Stromal cell of bone marrow (primary cell): ENCODE measurements at places on chromosomes 7 and 10.

GRCh38 chr10:89371987-89372386 lies 5.9 kb upstream of the IFIT1B start:
- DNase-seq: no peak

DNA sequence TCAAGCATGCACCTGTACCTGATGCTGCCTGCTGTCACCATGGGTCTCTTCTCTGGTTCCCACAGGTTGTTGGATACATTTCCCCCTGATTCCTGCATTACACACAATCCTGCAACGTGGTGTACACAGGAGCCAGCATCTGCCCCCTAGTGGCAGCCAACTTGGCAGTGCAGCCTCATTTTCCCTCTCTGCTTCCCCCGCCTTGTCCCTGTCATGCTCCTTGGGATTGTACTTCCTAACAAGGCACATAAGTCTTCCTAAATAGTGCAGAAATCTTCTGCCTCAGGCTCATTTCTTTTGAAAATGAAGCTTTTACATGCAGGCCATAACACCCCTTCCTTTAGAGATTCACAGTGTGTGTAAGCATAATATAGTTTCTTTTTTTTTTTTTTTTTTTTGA lies 387.5 kb downstream of the CCSER2 start:
- no peak for DNase-seq

DNA sequence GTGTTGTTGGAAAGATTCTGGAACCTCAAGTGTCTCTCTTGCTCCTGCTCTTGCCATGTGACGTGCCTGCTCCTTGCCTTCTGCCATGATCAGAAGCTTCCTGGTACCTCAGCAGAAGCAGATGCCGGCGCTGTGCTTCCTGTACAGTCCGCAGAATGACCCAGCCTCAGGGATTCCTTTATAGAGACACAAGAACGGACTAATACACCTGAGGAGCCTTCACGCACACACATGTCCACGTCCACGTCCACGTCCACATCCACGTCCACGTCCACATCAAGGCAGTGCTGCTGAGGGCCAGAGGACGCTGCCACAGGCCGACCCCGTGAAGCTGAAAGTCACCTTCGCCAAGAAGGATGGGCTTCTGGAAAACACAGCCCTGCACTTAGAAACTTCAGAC lies 190.1 kb downstream of the MAD1L1 start:
- DNase-seq: no peak

GRCh38 chr10:13567030-13567429 lies 19.7 kb upstream of the PRPF18 start:
- DNase-seq: no peak

GRCh38 chr7:152142976-152143595 lies 117.6 kb downstream of the GALNT11 start:
- DNase-seq: no peak

GRCh38 chr10:71382757-71383156 lies 14.0 kb upstream of the CDH23 start:
- no peak for DNase-seq

DNA sequence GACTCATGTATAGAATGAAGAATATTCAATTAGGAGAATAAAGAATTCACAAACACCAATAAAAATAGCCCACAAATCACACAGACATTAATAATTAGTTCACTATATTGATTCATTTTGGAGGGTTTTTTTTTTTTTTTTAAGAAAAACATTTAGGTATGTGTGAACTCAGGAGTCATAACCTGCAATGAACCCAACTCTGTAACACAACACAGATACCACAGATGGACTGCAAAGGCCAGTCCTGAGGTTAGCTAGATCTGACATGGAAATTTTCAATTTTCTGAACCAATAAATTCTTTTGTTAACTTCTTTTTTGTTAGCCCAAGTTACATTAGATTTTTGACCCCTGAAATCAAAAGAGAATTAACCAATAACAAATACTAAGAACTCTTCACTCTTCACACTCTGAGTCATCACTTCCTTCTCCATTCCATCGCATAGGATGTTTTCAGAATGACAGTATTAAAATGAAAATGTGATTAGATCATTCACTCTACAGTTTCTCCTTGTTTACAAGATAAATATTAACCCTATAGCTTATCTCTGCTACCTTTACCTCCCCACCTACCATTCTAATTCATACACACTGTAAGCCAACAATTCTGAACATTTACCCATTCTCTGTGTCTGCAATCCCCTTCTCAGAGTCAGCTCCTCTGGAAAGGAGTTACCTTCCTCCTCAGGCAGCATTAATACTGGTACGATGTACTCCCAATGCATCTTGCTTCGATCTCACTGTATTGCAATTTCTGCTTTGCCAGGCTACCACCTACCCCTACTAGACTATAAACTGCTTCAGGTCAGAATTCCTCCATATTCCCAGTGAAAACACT lies 141.5 kb downstream of the LRRN3 start:
- DNase-seq: no peak

DNA sequence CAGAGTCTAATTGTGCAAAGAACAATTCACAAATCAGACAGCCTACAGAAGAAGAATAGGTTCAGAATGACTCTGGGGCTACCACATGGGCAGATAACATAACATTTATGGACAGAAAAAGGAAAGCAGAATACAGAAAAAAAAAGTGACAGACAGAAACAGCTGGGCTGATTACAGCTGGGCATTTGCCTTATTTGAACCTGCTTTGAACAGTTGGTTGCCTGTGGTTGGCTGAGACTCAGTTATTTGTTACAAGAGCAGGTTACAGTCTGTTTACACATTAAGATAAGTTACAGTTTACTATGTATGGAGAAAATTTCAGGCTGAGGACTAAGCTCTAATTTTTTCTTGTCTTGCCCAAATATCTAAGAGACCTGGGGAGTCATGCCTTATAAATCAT lies 327.2 kb downstream of the GALNT17 start:
- DNase-seq: no peak

GRCh38 chr10:48504141-48504885 lies 100.6 kb downstream of the ARHGAP22 start:
- no peak for DNase-seq

DNA sequence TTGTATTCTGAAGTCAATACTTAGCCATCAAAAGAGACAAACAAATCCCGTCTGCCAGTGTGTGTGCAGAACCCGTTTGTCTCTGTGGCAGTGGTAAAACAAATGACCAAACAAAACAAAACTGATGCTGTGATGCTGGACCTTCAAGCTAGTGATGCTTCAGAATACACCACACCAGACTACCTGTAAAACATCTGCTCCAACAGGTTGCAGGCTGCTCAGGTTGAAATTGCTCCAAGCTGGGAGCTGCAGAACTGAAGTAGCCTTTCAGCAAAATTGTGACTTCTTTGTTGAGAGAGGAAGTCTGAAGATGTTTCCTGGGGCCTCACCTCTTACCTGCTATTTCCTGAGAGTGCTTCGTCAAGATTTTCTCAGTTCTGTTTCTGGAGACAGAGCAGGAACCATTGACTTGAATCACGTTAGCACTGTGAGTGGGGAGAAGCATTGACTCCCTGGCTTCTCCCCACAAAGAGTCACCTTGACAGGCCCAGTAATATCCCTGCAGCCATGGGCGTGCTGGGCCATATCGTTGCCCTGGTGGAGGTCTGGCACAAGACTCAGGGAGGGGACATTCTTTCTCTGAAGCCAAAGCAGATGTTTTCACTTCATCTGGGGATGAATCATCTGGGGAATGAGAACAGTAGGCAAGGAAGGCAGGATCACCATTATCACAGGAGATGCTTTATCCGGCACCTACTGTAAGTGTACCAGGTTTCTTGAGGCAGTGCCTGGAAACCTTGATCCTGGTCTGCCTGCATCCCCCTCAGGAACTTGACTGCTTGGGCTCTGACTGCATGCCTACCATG lies 80.2 kb downstream of the RBM20 start:
- DNase-seq: no peak

- DNase-seq: no peak
Observed at GRCh38 chr10:131245475-131246059, 66.0 kb downstream of the TCERG1L start.

GRCh38 chr10:112789248-112789647 lies 160.8 kb upstream of the TCF7L2 start:
- no peak for DNase-seq

DNA sequence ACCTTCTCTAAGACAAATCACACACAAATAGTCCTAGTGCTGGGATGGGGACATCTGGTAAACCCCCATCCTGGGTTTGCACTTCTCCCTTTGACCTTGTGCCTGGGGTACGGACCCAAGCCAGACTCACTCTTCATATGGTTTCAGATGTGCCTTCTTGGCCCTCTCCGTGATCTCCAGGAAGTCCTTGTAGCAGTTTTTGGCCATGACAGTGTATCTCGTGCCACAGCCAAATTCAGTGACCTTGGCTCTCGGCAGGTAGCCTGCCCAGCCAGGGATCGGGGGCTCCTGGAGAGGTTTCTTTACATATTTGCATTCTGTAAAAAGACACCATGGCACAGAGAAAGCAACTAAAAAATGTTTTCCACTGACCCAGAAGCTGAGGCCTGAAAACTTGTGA lies 43.9 kb downstream of the PNLIPRP2 start:
- no peak for DNase-seq

DNA sequence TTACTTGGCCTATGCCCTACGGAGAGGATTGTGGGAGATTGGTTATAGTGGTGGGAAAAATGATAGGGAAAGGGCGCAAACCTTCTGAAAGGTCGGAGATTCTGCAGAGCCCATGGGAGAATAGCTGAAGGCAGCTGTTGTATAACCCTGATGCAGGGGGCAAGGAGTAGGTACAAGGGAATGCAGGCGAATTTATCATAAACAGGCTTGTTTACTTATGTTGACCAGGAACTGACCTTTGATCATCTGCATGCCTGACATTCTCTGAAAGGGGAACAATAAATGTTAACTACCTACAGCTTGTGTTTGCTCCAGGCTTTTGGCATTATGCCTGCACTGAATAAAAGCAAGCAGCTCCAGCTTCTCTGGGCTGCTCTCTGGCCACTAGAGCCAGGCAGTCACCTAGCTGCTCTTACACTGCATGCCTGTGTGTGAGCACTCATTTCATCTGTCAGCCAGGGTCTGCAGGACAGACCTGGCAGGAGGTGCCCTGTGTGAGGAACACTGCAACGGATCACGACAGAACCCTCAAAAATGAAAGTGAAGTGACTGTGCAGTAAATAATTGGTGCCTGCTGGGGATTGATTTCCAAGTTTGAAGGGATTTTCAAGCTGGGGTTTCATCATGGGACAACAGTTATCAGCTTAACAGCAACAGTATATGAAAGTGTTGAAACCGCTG lies 31.1 kb upstream of the ABCA13 start:
- DNase-seq: no peak

DNA sequence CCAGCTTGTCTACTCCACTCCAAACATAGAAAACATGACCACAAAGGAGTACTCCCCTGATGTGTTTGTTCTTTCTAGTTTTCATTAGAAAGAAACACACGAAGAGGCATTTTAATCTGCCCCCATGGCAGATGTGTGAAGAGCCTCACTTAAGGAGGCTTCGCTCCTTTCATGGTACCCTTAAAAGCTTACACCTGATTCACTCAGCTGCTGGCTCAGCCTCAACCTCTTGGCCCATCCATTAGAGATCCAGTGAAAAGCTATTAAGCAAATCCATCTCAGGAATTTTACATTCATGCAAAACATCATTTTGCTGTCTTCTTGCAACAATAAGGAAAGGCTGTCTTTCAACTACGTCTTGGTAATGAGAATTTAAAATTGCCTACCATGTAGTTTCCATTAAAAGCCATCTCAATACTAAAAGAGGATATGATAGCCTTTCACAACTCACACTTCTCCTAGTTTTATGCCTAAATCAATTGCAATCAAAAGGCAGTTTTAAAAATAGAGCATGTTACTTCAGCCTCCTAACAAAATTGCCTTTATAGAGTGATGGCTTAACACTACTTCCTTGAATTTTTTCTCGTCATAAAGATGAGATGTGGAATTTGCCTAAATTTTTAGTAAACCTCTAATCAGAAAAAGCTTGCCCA lies 22.7 kb downstream of the MACC1 start:
- DNase-seq: no peak

GRCh38 chr7:10592604-10593003 lies 381.1 kb upstream of the PHF14 start:
- no peak for DNase-seq

DNA sequence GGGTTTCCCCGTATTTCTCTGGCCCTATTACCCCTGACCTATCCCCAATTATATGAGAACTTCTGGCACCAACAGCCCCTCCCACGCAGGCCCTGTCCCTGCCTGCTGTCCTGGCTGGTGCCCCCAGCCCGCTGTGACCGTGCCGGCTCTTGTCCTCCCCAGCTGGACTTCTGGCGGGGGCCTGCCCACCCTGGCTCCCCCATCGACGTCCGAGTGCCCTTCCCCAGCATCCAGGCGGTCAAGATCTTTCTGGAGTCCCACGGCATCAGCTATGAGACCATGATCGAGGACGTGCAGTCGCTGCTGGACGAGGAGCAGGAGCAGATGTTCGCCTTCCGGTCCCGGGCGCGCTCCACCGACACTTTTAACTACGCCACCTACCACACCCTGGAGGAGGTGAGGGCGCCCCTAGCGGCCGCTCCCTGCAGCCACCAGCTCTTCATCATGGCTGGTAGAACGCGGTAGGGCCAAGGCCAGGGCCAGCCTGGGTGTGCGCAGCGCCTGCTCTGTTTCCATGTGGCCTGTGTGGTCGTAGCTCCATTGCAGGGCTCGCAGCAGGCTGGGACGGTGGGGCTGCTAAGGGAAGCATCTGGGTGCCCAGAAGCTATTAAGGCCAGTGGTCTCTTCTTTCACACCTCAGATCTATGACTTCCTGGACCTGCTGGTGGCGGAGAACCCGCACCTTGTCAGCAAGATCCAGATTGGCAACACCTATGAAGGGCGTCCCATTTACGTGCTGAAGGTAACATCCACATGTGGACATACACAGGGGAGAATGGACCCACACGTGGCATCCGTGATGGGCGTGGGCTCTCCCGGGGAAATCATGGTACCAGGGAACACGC lies 1.4 kb downstream of the CPA1 start:
- no peak for DNase-seq

- no peak for DNase-seq
Observed at GRCh38 chr10:124049484-124049883, 43.9 kb downstream of the CHST15 start.
